ENCODE measurements at places on chromosomes 7 and 10. TPM values are rescaled to one million over a fixed set of nuclear protein-coding genes. Genes with fewer than 3 reads are reported as not detected.
A peak's percentile ranks its signal among the peaks of the same experiment; 100 is the strongest.

The CYP2C19 gene
- polyA plus RNA-seq: not detected

GRCh38 chr7:568031-568951 is 48.6 kb upstream of the PDGFA start:
- H3K4me1 ChIP-seq: no peaks in the 10 kb centered on the region
- DNase-seq: no peak
- no peak overlapping the region for H3K27ac ChIP-seq
- no peaks in the 10 kb centered on the region for H3K36me3 ChIP-seq

GRCh38 chr7:135508883-135509588 is 866 bp downstream of the CNOT4 start:
- peak; percentile 17 for DNase-seq
- no peak overlapping the region for H3K4me3 ChIP-seq
- no peaks in the 10 kb centered on the region for H3K27me3 ChIP-seq
- no peaks in the 10 kb centered on the region for H3K36me3 ChIP-seq
- peaks cover 13% of the 10 kb centered on the region for H3K4me1 ChIP-seq

- peaks cover 9% of the 10 kb centered on the region for H3K27me3 ChIP-seq
- H3K4me3 ChIP-seq: no peak overlapping the region
- no peak overlapping the region for H3K27ac ChIP-seq
- H3K4me1 ChIP-seq: peaks cover 21% of the 10 kb centered on the region
- DNase-seq: no peak
Measured at GRCh38 chr7:28266402-28266801, 85.8 kb upstream of the JAZF1 start.

The MYO3A gene
- 0.38 TPM for polyA plus RNA-seq

GRCh38 chr7:133053321-133053891 is 28.5 kb downstream of the CHCHD3 start:
- H3K36me3 ChIP-seq: no peaks in the 10 kb centered on the region
- no peaks in the 10 kb centered on the region for H3K27me3 ChIP-seq
- no peak overlapping the region for H3K27ac ChIP-seq
- no peak overlapping the region for H3K4me3 ChIP-seq

DNA sequence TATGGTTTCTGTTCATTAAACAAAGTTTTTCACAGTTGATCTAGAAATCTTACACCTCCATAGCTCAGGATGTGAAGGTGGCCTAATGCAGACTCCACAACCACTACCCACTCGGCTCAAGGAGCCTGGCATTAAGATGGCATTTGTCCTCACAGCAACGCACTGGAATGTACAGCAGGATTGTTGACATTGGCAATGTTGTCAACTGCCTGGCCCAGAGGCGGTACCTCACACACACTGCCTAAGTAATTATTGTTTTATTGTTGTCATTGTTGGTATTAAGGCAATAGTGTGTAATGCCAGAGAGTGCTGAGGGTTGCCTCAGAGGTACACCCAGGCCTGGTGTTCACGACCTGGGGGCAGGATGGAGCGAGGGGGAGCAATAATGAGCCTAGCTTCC is 38.3 kb downstream of the LRRC18 start:
- DNase-seq: no peak
- H3K4me1 ChIP-seq: peaks cover 5% of the 10 kb centered on the region
- H3K27me3 ChIP-seq: no peaks in the 10 kb centered on the region
- H3K36me3 ChIP-seq: peaks cover 36% of the 10 kb centered on the region
- H3K4me3 ChIP-seq: no peak overlapping the region
- no peak overlapping the region for H3K27ac ChIP-seq

The LIPM gene
- not detected for polyA plus RNA-seq

DNA sequence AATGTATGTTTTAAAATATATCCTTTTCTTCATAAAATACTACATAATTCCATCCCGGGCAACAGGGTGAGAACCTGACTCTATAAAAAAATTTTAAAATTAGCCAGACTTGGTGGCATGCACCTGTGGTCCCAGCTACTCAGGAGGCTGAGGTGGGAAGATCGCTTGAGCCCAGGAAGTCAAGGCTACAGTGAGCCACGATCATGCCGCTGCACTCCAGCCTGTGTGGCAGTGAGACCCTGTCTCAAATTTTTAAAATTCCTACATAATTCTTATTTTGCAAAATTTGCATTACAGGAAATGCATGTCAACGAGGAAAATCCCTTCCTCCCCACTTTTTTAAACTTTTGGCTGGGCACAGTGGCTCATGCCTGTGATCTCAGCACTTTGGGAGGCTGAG is 31.3 kb downstream of the AFAP1L2 start:
- no peak overlapping the region for H3K4me3 ChIP-seq
- no peaks in the 10 kb centered on the region for H3K36me3 ChIP-seq
- no peak overlapping the region for H3K27ac ChIP-seq
- no peak for DNase-seq
- peaks cover 10% of the 10 kb centered on the region for H3K27me3 ChIP-seq

Measured in naive B cell (primary cell).